ENCODE measurements at places on chromosomes 2 and 18. TPM values are rescaled to one million over a fixed set of nuclear protein-coding genes. Genes with fewer than 3 reads are reported as not detected.

The PDCL3 gene
- total RNA-seq: 28.6 TPM

DNA sequence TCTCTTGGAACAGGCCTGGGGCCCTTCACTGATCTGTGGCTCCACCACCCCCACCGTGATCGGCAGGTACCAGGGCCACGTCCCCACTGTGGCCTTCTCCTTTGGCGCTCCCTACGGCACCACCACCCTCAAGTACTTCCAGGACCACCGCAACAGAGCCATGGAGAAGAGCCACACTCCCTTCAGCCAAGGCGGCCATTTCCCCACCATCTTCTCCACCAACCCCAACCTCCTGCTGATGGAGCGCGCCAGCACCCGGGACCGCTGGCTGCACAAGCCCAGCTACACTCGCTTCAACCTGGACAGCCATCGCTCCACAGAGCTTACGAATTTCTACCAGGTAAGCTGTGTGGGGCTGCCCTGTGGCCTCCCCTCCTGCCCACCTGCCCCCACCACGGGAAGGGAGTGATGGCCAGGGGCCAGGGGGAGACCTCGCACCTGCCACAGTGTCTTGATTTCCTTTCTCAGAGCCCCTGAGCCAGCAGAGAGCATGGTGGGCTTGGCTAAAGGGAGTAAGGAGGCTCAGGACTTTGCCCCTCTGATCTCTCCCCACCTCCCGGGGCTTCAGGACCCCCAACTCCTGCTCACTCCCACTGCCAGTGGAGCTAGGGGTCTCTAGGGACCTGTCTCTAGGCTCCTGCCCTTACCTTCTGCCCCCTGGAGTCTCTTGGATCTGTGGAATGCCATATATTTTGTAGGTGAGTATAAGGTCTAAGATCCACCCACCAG lies 65.2 kb downstream of the CIB4 start:
- no peak for DNase-seq

DNA sequence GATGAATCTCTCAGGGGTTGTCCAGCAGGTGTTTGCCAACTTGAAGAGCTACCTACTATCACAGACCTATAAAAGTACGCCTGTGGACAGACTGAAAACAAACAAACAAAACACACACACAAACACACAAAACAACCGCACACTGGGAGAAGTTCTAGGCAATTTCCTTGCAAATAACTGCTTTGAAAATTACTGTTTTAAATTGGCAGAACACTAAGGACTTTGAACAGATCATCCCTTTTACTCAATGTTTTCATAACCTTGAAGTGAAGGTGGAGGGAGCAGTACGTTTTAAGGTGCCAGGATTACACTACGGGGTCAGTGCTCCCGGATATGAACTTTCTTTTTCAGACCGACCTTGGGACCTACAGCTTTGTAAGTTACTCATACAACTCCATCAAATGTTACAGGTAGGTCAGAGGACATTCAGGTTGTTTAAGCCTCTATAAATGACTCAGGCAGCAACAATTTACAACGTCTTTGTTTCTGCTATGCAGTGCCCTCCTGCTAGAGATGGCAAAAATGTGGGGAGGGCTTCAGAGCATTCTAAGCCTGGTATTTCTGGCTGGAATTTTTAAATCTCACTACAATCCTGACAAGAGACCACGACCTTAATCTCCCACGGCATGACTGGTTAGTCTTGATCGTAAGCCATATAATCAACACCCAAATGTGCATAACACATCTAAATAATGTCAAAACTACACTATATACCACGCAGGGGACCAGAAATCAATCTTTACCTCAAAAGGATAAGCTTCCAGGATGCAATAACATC lies 1.4 kb upstream of the SLC20A1 start:
- DNase-seq: no peak

GRCh38 chr2:120700659-120701058 lies 35.0 kb upstream of the GLI2 start:
- no peak for DNase-seq

GRCh38 chr2:188897096-188897495 lies 77.1 kb upstream of the COL3A1 start:
- DNase-seq: no peak

DNA sequence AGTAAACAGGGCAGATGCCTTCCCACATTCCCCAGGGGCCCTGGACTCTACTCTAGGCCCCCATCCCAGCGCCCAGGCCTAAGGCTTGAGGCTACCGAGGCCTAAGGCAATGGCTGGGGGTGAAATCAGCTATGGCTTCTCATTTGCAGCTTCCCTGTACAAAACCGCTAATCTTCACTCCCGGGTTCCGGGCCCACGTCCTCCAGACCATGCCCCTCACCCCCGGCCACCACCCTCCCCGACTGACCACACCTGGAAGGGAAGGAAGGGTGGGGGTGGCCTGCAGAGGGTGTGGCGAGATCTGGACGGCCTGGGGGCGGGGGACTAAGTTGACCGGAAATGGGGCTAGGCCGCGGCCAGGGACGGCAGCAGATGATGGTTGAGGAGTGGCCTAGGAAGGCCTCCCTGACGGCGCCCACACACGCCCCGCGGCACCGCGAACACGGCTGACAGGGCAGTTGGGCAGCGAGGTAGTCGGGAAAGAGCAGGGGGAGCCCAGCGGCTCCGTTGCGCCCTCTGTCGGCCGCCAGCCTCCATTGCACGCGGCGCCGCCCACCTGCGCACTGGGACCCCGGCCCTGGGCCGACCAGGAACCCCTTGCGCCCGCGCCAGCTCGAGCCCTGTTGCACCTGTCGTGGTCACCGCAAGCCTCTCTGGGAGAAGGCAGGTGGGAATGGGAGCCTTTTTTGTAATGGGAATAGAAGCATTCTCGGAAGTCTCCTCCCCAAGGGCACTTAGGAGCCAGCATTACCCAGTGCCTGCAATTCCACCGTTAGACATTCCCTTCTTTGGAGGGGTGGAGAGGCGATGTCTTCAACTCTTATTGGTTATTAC lies 117.1 kb upstream of the STPG4 start:
- no peak for DNase-seq

- no peak for DNase-seq
These were observed 109.4 kb upstream of the SLC38A11 start for GRCh38 chr2:165064743-165065142.

GRCh38 chr2:9174771-9175437 lies 31.7 kb upstream of the ASAP2 start:
- DNase-seq: no peak

- no peak for DNase-seq
These were observed 4.3 kb downstream of the UGT1A9 start for GRCh38 chr2:233676046-233676445.

The RNF103 gene
- 11.0 TPM for total RNA-seq

- no peak for DNase-seq
These were observed 624 bp downstream of the ZNF516 start for GRCh38 chr18:76494231-76495005.

DNA sequence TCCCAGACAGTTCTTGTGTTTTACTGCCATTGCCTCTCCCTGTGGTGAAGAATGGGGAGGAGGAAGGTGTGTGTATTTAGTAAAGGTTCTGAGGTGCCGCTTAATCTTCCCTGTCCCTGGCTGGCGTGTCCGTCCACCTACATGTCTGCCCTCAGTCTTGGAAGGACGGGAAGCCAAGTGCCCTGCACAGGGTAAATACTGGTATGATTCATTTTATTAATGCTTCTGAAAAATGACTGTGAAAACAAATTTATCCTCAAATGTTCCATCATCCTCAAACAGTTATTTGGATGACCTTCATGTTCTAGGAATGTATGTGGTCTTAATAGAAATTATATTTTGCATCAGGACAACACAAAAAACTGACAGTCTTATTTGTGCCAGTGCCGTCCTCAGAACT lies 6.6 kb downstream of the EPAS1 start:
- no peak for DNase-seq

The TMX3 gene
- 37.0 TPM for total RNA-seq
